ENCODE measurements at places on chromosomes 6 and 20.

DNA sequence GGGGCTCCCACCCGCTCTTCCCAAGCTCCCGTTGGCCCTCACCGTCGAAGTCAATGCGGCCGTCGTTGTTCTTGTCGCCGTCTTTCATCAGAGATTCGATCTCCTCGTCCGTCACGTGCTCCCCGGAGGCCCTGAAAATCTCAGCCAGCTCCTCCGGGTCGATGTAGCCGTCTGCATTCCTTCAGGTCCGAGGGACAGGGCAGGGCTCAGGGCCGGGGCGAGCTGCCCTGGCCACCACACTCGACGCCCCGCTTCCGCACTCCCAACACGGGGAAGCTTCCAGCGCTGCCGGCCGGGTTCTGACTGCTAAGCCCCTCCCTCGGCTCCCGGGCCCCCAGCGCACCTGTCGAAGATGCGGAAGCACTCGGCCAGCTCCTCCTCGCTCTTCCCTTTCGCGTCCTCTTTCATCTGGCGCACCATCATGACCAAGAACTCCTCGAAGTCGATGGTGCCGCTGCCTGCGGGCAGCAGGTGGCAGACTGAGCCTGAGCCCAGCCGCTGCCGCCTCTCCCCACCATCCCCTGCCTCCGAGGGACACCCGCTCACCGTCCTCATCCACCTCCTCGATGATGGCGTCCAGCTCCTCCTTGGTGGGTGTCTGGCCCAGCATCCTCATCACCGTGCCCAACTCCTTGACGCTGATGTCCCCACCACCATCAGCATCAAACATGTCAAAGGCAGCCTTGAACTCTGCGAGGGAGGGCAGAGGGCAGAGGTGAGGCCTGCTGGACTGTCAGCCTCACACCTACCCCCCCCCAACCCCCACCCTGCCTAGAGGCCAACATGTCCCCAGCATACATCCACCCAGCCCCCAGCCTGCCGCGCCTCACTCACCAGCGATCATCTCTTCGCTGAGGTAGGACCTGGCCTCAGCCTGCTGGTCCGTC, 2.9 kb downstream of the TNNC2 start:
- peak; percentile 53 for DNase-seq

DNA sequence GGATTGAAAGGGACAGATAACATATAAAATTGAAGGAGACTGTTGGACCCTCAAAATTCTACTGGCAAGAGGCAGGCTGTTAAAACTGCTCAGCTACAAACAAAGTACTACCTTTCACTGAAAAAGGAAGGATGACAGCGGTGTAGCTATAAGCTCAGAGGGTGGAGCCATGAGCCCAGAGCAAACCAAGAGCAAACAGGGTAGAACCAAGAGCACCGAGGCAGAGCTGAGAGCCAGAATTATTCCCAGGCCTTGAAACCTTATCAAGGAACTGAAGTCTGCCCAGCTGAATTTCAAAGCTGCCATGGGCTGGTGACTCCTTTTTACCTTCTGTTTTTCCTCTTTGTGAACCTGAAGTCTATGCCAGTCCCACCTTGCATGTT, 74.7 kb upstream of the SLC4A11 start:
- DNase-seq: no peak

DNA sequence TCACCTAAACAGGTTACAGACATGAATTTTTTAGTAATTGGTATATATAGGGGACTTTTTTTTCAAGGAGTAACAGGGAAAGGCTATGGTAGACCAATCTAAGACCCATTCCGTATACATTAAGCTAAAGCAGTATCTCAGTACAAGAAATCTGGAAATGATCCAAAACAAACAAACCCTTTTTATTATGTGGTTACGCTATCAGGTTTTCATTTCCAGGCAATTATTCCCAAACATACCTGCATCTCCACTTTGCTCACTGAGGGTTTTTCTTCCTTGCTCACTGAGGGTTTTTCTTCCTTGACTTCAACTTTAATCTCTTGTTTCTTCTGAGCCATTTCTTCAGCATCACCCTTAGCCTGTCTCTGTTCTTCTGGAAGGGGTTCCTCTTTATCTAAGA, 107.3 kb downstream of the EPB41L2 start:
- no peak for DNase-seq

GRCh38 chr20:34375977-34376430, 12.9 kb downstream of the ITCH start:
- no peak for DNase-seq

- peak; percentile 92 for DNase-seq
Measured at GRCh38 chr20:53660947-53661381, 67.3 kb upstream of the ZNF217 start.

DNA sequence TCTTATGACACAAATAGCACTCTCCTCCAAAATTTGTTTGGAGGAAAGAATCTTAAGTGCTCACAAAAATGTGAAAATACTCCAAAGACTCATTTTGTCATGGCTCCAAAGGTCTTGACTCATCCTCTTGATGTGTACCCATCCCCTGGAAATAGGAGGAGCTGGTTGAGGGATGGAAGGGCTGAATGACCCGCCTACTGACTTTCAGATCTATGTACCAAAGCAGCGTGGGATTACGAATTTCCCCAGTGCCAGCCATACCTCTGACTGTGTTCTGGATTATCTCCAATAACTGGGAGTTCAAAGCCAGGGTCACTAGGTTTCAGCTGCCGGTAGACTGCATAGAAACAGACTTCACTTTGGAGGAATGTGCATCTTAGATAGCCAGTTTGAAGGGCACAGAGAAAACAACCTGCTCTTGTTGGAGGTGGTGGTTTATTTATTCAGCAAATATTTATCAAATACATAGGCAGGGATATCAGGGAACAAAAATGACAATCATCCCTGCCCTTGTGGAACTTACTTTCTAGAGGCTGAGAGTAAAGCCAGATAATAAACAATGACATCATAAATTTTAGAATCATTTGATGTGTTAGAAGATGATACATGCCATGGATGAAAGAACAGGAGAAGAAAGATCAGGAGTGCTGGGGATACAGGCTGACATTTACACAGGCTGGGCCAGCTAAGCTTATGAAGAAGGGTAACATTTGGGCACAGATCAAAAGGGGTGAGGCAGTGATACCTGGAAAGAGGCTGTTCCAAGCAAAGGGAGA, 246.6 kb downstream of the TBXT start:
- DNase-seq: no peak

DNA sequence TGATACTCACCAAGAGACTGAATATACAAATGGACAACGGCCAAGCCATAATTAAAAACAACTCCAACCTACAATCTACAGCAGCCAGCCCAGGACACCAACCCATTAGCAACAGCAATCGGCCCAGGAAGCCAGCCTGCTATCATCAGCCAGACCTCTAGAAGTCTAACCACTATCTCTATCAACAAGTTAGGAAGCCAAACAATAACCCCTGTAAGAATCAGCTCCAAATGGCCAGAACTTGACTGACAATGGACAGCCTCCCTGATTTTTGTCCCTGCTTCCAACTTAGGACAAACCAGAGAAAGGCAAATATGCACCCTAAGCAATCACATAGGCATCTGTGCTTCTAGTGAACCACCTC, 511.8 kb upstream of the JARID2 start:
- no peak for DNase-seq

DNA sequence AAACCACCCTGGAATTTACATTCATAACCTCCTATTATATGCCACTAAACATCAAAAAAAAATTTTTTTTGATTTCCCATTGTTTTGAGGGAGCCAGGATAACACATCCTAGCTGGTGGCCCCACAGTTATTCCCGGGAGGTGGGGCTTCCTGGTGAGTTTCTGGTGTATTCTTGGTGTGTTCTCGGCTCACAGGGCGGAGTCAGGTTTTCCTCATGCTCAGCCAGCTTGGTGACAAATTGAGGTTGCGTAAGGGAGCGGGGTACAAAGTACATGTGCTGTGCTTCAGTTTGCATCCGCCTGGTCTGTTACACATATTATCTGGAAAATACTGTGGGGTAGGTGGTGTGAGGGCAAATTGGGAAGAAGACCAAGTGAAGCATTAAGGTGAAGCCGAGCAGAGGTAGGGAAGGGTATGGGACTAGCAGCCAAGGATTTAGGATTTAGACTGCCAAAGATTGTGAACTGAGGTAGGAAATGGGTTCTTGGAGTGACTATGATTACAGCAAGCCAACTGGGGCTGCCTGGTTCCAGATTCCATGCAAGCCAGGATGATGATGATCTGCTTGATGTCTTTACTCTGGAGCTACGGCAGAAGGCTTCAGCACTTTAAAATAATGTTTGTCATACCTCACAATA, 46.2 kb upstream of the EEF1A1 start:
- no peak for DNase-seq

DNA sequence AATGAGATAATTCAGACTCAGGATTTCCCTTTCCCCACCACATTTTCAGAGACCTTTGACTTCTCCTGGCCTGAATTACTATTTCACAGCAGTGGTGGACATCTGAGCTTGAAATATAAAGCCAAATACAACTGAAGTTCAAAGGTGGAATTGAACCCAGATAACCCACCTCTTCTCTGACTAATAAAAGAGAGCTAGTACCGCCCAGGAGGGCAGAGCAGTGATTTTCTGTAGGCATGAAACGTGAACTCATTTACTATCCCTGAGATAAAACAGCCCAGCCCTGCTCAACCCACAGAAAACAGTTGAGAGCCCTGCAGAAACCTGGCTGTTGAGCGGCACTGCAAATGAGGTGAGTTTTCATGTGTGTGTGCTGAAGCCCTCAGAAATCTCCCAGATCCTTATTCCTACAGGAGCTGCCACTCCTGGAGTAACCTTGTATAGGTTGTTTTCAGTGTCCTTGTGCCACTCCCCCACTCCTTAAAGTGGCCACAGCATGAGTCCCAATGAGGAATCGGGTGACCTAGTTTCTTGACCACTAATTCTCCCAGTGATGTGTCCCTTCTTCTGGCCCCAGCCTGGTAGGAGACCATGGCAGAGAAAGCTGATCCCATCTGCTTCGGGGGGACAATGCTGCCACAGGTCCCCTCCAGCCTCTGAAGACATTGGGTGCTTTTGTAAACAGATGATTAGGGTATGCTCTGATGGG, 99.2 kb downstream of the NOL4L start:
- no peak for DNase-seq

- DNase-seq: no peak
Measured at GRCh38 chr20:58213121-58213520, 15.3 kb downstream of the ANKRD60 start.

GRCh38 chr6:9112544-9112943, 677.2 kb upstream of the SLC35B3 start:
- no peak for DNase-seq

GRCh38 chr6:6362056-6362840, 41.8 kb upstream of the F13A1 start:
- no peak for DNase-seq

- no peak for DNase-seq
Measured at GRCh38 chr6:146884728-146885127, 286.0 kb downstream of the ADGB start.

DNA sequence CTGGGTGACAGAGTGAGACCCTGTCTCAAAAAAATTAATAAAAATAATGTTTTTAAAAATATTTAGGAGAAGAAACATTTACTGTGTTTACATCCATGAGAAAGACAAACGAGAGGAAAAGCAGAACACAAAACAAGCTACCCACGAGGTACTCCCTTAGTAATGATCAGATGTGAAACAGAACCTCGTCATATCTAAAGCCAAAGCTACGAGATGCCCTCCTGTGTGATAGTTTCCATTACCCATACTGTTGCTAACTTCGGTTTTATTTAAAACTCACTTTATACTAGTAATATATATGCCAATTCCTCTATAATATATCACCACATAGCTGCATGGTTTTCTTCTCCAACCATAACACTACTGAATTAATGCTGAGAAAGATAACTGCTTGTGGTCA, 21.1 kb downstream of the SUMO4 start:
- DNase-seq: no peak

DNA sequence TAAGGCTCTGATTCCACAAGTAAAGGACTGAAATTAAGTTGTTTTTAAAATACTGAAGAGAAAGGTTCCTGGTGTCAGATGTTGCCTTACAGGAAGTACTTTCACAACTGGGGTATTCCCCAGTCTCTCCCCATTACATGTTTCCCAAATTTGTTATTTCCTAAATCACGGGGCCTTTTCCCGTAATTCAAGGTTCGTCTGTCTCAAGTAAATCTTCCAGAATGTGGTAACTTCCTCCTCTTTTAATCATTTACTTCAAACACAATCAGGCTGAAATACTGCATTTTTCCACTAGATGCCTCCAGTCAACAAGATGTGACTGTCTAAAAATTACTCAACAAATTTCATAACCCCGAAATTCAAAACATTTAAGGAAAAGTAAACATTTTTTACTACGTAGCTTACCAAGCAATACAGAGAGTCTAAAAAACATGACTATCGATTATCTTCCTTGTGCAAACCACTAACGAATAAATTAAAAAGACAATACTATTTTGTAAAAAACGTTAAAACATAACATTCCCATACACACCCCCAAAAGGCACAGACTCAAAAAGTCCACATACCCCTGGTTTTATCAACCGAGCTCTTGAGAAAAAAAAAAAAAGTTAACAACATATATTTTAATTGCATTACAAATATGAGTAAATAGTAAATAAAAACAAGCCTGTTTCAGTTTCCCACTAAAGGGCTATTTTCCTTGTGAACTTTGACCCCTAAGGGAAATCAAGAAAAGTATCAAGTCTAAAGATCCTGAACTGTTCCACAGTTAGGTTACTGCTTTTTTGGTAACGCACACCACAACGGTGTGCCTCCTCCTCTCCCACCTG, 1.7 kb downstream of the SOD2 start:
- peak; percentile 59 for DNase-seq

DNA sequence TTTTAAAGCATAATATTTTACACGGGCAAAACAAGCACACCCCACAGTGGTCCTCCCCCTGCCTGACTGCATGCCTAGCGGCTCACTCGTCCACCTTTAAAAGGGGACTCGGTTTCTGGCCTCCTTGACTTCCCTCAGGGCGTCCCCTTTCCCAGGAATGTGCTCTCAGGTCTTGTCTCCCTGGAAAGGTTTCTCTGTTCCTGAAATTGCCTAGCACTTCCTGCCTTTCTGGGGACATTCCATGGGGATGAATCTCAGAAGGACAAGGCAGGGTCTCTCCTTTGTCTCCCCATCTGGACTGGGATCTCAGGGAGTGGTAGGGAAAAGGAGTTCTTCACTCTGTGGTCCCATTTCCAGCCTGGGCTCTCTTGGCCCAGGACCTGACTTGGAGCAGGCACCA, 4.9 kb downstream of the TCF15 start:
- DNase-seq: no peak

- DNase-seq: no peak
Measured at GRCh38 chr6:152502421-152503188, 134.6 kb downstream of the SYNE1 start.

GRCh38 chr20:62161347-62161746, 17.8 kb downstream of the SS18L1 start:
- DNase-seq: no peak

GRCh38 chr20:25699914-25700313, 3.3 kb upstream of the ZNF337 start:
- DNase-seq: no peak

GRCh38 chr6:56954403-56955170, at the start of gene BEND6:
BEND6 (plus strand) TSS chr6:56955107; CDS start chr6:56981811, 26,704 bp downstream.
- DNase-seq: peak; percentile 69

DNA sequence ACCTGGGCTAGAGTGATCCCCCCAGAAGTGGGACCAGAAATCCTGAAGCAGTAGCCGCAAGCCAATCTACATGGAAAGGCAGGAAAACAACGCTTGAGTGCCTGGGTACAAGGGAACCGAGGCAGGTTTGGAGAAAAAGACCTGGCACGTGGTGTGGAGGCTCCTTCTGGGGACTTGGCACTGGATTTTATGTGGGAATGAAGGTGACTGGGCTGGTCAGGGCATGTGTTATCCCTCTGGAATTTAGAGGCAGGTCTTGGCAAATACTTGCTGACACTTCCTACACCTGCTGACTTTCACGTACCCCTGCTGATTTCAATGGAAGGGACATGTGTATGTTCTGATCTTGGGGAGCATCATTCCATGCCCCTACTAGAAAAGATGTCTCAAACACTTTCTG, 25.0 kb upstream of the FAM217A start:
- DNase-seq: no peak
